ENCODE measurements at places on chromosomes 13 and 19. TPM values are rescaled to one million over a fixed set of nuclear protein-coding genes. Genes with fewer than 3 reads are reported as not detected.

The PLPP2 gene
- polyA plus RNA-seq, result 2.9 TPM

The ZNF763 gene
- polyA plus RNA-seq, result 8.9 TPM

The MAG gene
- polyA plus RNA-seq, result 15.5 TPM

The SIGLEC7 gene
- 0.53 TPM for polyA plus RNA-seq

The HIPK4 gene
- 0.06 TPM for polyA plus RNA-seq

The GRIK5 gene
- 24.5 TPM for polyA plus RNA-seq

The GAPDHS gene
- polyA plus RNA-seq, result not detected

The SLITRK1 gene
- polyA plus RNA-seq, result 0.21 TPM

The KCNRG gene
- 2.2 TPM for polyA plus RNA-seq

The ZNF490 gene
- polyA plus RNA-seq, result 5.9 TPM

The FOSB gene
- polyA plus RNA-seq, result 83.2 TPM

The OR7C1 gene
- 0.10 TPM for polyA plus RNA-seq

The WDR88 gene
- 1.4 TPM for polyA plus RNA-seq

The SMAD9 gene
- 29.7 TPM for polyA plus RNA-seq

The SLC10A2 gene
- 0.88 TPM for polyA plus RNA-seq

The JUND gene
- 100 TPM for polyA plus RNA-seq

The NEK5 gene
- polyA plus RNA-seq, result 3.4 TPM

The STXBP2 gene
- 87.6 TPM for polyA plus RNA-seq

The SBSN gene
- 0.21 TPM for polyA plus RNA-seq
